Activated T-helper 1 cell treated with anti-CD3 and anti-CD28 coated beads, Interleukin-2, amount 50 U/mL, for 16 hours (primary cell): ENCODE measurements at places on chromosomes 2 and 18.

DNA sequence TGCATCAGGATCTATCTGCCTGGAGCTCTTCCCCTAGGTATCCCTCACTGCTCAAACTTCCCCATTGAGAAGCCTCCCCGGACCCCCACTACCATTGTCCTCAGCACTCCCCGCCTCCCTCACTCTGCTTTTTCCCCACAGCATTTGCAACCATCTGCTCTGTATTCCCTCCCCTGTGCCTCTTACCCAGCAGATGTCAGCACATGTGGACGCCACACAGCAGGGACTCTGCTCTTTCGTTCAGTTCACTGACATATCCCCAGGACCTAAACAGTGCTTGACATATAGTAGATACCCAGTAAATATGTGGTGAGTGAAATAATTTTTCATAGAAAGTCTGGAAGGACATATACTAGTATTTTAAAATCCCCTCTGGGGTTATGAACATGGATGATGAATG, 101.1 kb downstream of the TMEM247 start:
- DNase-seq = no peak

DNA sequence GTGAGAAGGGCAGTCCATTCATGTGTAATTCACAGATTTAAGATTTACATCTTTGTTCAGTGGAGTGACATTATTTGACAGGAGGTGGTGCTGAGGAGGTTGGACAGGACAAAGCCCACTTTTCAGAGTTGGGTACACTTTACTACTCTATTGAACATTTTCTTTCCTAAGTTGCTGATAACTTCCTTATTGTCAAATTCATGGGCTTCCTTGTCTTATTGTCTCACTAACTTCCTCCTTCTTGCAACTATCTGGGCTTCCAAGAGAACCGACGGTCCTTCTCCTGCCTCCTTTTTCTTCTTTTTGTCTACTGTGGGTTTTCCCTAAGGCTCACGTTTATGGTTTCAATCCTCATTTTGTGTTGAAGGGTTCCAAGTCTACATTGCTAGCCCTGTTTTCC, 67.7 kb upstream of the DNMT3A start:
- DNase-seq = no peak

DNA sequence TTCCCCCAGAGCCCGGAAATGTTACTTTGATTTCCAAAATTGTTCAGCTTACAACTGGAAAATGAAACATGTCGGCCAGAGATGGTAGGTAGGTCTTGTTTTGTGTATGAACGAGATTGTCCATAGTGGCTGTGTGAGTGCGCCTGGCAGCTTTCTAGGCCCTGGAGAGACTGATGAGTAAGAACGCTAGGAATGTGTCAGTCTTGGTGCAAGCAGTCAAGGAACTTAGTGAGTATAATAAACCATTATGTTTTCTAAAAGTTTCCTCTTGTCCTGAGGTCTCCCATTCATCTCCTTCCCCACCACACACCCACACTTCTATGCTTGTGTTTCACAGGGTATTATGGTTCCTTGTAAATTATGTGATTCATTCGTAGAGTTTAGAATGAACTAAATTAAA, 234.2 kb downstream of the CDH2 start:
- no peak for DNase-seq

DNA sequence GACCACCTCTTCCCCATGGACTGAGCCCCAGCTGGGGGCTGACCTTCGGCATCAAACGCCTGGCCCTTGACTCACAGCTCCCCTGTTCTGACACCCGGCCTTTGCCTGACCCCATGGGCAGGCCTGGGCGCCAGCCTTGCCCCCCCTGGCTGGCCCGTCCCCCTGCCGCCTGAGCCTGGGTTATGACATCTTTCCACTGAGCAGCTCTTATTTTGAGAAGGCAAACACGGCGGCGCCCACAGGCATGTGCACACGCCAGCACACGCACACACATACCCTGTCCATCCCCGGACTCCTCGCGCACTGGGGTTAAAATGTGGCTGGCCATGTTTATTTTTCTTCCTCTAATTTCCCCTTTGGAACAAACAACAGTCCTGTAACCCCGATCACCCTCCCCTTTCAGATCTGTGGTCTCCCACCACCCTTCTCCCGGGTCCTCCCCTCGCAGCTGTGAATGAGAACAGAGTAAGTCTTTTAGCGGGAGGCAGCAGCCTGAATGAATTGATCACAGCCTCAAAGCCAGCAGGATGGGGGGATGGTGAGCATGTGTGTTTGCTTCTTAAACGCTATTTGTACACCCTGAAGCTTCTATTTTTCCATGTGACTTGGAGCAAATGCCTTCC, 11.8 kb upstream of the ATOH8 start:
- DNase-seq = no peak

- no peak for DNase-seq
Observed at GRCh38 chr2:180406687-180407086, 399.6 kb upstream of the CWC22 start.

GRCh38 chr2:9095226-9095625, 91.7 kb upstream of the MBOAT2 start:
- DNase-seq = no peak

GRCh38 chr2:66494708-66495107, 59.8 kb downstream of the MEIS1 start:
- DNase-seq = no peak

DNA sequence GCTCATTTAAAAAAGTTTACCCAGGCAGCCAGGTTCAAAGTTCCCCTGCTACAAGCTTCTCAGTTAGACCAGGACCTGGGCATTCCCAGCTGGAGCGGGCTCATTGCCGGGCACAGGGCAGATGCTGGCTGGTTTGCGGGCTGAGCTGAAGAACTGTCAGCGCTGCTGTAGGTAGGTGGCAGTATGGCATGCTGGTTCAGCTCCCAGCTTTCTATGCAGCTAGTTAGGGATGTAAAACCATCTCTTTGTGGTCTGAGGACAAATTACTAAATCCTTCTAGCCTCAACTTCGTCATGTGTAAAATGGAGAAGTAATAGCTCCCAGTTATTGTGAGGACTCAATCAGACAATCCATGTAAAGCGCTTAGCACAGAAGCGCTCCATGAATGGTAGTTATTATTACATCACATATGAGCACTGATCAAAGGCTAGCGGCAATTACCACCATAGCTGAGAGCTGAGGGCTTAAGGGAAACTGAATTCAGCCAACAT, 2.4 kb upstream of the LDLRAD4 start:
- peak; percentile 20 for DNase-seq

DNA sequence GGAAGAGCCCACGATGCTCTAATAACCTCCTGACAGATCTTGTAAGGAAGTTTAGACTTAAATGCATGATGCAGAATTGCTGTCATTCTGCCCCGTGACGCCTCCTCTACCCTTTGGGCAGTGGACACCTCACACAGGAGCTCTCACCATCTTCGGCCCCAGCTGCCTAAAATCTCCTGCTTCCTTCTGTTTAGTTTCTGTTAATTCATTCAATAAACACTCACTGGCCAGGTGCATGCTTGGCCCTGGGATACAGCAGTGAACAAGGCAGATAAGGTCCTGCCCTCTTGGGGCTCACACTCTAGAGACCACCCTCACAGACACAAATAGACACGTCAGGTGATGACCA, 81.1 kb downstream of the SEPTIN10 start:
- DNase-seq = no peak

DNA sequence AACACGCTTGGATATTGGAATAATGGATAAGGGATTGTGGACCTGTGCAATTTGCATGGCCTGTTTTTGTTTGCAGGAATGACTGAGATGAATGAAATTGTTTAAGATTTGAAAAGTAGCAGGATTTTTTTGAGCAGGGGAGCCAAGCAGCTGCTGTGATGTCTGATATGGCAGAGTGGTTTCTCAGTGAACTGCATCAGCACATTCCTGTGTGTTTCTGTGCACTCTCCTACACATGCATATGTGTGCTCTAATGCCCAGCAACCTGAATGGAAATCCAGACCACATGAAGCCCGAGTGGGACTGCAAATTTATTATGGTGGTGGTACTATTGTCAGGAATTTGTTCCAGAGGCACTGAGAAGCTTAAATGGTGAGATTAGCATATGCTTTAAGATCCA, 161.7 kb downstream of the PARD3B start:
- no peak for DNase-seq

DNA sequence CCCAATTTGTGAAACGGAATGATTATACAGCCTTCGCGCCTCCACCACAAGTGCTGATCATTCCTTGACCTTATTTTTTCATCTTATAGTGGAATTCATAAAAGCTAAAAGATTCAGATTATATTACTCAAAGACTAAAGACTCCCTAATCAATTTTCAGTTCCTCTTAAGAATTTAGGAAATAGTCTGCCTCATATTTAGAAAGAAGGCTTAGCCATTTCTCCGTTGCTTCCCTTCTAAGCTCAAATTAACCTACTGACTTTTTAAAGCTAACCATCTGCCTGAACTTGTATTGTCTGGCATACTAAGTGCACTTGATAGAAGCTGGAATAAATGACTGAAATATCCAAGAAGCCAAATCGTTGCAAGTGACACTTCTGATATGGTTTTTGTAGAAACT, 44.7 kb downstream of the HNRNPLL start:
- DNase-seq = no peak

- DNase-seq = no peak
Observed at GRCh38 chr2:115303-115702, 69.0 kb upstream of the FAM110C start.

DNA sequence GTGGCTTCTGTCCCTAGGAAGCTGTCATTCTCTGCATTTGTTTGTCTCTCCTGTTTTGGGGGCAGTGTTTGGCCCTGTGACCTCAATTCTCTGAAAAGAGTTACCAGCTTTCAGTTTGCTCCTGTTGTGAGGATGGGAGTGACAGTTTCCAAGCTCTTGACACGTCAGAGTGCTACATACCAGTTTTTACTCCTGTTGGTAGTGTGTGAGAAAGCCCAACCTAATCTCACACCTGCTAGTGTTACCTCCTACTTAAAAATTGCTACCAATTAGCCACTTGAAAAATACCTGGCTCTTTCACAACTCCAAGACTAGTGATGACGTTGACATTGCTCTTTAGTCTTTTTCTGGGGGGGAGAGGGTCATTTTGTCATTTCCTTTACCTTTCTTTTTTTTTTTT, 14.1 kb downstream of the SKA1 start:
- DNase-seq = no peak

GRCh38 chr2:55859875-55860274, 63.7 kb downstream of the EFEMP1 start:
- DNase-seq = no peak

DNA sequence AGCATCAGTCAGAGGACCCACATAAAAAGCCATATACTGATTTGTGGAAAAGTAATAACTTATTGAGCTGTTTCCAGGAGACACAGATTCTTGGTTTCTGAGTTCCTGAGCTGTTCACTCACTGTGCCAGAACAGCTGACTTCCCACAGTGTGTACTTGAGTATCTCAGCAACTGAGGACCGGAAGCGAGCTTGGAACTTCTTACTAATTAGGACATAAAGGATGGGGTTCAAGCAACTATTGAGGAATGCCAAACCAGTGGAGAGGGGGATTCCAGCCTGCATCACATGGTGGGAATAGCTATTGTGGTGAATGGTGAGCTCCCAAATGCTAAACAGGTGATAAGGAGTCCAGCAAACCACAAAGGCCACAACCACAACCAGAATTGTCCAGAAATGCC, 16.4 kb downstream of the EEF1B2 start:
- DNase-seq = no peak

GRCh38 chr2:224969633-224970260, 72.5 kb downstream of the DOCK10 start:
- DNase-seq = no peak

DNA sequence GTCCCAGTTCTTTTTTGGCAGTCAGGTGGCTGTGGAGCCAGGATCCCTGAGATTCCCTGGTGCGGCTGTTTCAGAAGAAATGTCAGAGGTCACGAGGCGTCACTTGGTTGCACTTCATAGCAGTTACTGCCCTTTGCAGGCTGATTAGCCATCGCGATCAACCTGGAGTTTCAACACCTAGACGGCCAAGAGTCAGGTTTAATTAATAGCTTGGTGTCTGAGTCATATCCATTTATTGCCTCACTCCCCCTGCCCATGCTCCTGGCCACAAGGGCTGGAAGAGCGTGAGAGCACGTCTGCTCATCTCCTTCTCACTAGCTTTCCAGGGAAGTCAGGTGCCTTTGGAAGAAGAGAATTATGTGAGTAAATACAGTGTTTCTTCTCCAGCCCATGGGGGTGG, 552.3 kb downstream of the TSN start:
- no peak for DNase-seq

DNA sequence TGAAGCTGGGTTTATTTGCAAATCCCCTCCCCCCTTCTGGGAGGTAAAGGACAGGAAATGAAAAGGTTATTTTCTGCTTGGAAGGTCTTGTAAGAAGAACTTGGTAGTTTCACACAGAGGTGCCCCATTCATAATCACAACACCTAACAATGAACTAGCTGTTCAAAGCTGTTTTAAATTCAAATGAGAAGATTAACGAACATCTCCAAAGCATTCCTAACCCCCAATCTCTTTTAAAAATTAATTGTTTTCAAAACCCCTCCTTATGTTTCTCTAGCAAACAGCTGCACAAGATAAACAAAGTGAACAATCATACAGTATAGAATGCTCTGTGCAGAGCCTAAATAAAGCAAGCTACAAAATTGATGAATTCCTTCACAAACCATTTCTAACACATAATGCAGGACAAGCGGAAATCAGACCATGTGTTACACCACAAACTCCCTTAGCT, 271.4 kb downstream of the SATB2 start:
- DNase-seq = no peak

- DNase-seq = no peak
Observed at GRCh38 chr2:53091183-53091582, 676.4 kb upstream of the CHAC2 start.

GRCh38 chr2:161962160-161962559, 111.9 kb downstream of the DPP4 start:
- DNase-seq = no peak

- no peak for DNase-seq
Observed at GRCh38 chr18:23967321-23968089, 47.0 kb upstream of the TTC39C start.

DNA sequence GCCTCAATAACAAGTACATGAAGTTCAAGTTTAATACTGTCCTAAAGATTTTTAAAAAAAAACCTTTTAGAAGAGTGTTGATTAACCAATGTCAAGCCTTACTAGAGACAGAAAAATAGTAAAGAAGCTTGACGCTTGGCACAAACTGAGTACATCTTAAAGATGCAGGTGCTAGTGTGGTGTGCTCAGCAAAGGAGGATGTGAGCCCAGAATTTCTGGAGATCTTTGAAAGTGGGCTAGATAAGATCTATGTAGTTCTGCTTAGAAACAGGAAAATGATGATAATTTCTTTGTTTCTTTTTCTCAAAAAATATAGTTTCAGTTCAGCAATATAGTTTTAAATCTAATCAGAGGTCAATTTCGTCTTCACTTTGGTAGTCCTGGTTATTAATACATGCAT, 118.3 kb upstream of the KLHL14 start:
- DNase-seq = no peak

- no peak for DNase-seq
Observed at GRCh38 chr2:235536711-235537110, 42.9 kb downstream of the AGAP1 start.

DNA sequence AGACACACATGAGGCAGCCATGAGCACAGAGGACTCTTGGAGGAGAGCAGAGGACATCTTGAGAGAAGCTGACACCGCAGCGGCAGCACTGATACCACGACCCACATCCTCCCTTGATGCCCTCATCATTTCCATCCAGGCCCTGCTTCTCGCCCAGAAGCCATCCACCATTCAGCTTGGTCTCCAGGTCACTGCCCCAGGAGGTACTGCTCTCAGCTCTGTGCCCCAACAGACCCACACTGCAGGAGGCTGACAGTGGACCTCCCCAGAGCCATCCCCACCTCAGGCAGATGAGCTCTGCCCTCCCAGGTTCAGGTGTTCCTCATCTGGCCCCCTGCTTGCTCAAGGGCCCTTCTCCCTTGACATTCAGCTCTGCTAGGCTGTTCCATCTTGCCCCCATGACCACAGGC, 74.9 kb downstream of the ACKR3 start:
- DNase-seq = no peak
